ENCODE measurements at places on chromosomes 11 and 22.

DNA sequence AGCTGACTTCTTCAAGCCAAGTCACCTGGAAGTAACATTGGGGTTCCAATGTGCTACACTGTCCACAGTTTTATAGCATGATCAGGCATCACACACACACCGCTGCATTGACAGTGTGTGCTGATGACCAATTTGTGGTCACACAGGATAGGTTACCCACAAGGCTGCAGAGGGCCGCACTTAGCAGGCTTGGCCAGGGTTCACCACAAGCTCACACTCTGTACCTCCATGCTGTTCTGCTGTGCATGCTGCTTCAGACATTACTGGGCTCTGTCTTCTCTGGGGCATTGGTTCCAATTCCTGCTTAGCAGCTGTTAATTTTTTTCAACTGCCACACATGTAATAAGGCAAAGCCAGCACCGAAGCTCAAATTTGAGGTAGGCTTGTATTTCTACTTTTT, 11.0 kb upstream of the NRIP3 start:
- no peak for DNase-seq

DNA sequence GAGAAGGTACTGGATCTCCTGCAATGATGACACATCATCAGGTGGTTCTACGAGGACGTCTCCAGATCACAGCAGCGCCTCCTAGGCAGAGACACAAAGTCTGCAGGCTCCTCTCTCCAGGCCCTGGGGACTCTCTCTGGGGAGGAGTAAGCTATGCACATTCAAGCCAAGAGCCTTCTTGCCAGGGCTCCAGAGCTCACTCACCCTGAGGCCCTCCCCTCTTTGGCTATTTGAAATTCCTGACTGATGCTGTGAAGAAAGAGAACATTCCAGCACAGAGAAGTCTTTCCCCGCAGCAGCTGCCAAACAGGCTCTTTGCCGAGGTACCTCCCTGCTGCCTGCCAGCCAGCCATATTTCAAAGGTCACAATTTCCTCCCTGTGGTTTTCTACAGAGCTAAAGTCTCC, 204.9 kb downstream of the CSNK2A3 start:
- DNase-seq = no peak

DNA sequence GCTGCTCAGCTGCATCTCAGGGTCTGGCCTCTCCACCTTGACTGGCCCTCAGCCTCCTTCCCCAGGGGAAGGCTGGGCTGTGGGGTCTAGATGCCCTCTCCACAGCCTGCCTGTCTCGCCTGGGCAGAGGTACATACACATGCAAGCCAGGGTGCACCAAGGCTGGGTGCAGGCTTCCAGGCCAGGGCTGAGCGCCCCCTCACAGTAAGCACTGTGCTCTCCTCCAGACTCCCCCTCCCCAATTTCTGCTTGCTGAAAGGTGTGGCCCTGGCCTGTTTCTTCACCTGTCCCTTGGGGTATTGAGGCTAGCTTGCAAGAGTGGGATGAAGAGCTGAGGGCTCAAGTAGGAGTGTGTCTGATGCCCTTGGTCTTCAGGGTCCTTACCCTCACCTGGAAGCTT, 22.5 kb downstream of the RELT start:
- no peak for DNase-seq

DNA sequence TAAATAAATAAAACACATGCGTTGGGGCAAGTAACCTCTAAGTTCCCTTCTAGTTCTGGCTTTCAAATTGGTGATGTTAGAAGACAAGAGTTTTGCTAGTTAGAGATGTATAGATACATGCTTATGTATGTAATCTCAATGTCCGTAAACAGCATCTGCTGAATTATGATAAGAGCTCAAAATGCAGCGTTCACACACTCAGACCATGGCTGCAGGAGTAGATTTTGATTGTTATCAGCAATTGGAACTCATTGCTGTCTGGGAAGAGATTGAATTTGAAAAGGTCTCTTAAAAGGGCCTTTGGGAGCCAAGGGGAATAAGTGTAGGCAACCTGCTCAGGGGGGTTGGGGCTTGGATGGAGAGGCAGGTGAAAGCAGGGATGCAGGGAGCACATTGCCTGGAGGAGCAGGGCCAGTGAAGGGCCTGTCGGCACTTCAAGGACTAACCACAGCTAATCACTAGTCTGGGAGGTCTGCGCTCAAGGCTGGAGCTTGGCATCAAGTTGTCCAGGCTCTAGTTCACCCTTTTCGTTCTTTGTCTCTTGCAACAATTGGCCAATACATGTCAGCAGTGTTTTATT, 2.7 kb upstream of the RAG1 start:
- DNase-seq = no peak

- no peak for DNase-seq
Observed at GRCh38 chr22:43396321-43396933, 15.4 kb upstream of the MPPED1 start.

DNA sequence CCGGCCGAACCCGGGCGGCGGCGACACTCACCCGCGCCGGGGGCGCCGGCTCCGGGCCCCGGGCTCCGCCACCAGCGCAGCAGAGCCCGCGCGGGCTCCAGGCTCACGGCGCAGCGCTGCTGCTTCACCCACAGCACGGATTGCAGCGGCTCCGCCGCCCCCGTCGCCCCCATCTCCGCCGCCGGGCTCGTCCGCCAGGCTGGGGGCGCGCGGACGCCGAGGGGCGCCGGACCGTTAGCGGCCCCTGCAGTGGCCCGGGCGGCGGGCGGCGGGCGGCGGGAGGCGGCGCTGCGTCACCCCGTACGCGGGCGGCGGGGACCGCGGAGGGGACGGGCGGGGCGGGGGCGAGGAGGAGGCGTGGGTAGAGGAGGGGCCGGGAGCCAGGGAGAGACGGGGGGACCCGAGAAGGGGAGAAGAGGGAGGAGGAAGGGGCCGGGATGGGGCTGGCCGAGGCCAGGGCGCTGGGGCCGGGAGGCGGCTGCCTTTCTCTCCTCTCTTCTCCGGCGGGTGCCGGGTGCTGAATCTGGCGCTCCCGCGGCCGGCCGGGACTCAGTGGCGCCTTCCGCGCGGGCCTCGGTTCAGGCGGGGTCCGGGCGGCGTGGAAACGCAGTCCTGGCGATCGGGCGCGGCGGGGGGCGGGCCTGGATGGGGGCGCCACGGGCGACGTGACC, at the start of gene CERK:
Gene CERK (minus strand): TSS at position 277 of the 671 bp plus-strand sequence. CDS start 104 bp downstream, at position 173.
- DNase-seq = no peak

DNA sequence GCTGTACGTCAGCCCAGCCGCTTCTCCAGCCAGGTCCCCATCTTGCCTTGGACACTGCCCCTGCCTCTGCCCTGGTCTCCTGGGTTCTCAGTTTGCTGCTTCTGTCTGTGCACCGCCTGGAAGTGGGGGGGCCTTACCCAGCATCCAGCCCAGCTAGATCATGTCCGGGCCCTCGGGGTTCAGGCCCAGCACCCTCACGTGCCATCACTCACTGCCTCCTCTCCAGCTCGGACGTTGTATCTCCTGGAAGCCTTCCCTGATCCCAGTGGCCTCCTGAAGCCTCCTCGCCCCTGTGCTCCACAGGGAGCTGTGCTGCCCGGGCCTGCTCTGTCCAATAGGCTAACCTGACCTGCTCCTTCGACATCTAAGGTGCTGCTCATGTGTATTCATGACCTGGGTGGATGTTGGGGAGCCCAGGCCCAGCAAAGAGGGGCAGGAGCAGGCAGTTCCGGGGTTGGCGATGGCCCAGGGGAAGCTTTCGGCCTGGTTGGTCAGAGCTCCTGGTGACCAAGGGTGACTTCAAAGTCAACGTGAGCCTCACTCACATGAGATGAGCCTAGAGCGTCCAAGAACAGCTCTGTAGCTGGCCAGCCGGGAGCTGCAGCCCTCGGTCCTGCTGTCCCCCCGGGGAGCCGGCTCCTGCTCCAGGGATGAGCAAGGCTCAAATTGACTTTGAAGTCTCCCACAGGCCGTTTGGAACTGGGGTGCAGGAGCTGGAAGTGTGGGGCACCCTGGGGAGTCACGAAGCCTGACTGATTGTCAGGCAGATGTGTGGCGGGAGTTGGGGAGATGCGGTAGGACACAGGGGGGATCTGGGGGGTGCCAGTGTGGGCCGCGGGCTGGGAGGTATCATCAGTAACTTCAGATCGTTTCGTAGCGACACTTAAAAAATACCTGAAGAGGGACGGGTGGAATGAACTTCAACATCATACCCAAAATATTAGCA, 5.2 kb upstream of the ASCL2 start:
- no peak for DNase-seq

GRCh38 chr11:2797121-2797711, 88.4 kb downstream of the CDKN1C start:
- DNase-seq = no peak

DNA sequence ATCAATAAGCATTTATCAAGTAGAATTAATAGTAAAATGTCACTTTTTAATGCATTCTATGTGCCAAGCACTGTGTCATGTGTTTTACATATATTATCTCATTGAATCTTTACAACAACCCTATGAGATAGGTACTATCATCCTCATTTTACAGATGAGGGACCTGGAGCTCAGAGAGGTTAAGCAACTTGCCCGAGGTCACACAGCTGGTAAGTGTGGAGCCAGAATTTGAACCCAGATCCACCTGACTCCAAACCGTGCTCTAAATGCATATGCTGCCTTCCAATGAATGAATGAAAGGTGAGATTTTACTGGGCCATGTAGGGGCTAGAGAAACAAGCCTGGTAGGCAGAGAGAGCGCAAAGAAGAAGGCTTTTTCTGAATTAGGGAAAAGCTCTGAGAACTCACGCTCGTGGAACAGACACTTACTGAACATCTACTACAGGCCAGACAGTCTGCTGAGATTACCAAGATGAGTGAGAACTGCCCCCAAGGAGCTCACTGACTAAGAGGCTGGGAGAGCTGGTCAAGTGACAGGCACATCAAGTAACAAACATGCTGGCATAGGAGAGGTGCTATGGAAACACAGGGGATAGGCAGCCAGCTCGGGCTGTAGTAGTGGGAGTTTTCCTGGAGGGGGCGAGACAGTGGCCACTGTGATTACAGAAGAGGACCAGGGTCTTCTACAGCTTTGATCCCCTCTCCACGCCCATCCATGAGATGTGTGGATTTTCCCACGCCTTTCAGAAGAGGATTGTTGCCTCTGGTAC, 4.4 kb downstream of the ABCG4 start:
- no peak for DNase-seq

- DNase-seq = no peak
Observed at GRCh38 chr11:7893796-7894195, 37.3 kb downstream of the OR10A6 start.

GRCh38 chr22:25970374-25970911, 198.8 kb upstream of the SEZ6L start:
- no peak for DNase-seq

GRCh38 chr11:115430345-115430744, 73.9 kb downstream of the CADM1 start:
- DNase-seq = no peak

- DNase-seq = no peak
Observed at GRCh38 chr11:117575856-117576255, 221.2 kb downstream of the DSCAML1 start.

GRCh38 chr11:27972522-27973170, 135.3 kb downstream of the KIF18A start:
- no peak for DNase-seq

- no peak for DNase-seq
Observed at GRCh38 chr22:23231471-23232093, 51.3 kb downstream of the BCR start.

DNA sequence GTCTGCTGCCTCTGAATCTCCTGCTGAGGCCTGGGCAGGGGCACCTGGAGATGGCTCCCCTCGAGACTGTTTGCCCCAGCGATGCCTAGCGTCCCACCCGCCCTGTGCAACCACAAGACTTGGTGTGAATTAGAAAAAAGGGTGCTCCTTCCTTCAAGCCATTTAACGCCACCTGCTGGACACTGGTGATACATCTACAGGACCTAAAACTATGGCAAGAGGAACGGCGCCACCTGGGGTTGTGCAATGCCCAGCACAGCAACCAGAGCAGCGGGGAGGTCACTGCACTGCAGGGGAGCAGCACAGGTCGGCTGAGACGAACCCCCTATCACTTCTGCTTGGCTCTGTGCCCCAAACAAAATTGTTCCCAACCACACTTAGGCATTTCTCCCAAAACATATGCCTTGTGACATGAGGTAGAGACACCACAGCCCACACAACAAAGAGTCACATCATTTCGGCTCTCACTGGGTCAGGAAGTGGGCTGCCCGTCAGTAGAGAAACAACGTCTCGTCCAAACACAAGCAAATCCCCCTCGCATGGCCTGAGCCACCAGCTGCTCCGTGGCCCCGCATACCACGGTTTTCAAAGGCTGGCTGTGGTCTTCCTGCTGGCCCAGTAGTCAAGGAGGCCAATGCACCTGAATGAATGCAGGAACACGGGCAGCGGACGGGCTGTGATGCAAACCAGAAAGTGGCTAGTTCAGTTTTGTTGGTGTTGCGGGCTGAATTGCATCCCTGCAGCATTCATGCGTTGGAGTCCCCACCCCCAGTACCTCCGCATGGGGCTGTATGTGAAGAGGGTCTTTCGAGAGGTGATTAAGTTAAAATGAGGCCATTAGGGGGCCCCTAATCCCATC, 171.9 kb downstream of the SHANK2 start:
- no peak for DNase-seq

DNA sequence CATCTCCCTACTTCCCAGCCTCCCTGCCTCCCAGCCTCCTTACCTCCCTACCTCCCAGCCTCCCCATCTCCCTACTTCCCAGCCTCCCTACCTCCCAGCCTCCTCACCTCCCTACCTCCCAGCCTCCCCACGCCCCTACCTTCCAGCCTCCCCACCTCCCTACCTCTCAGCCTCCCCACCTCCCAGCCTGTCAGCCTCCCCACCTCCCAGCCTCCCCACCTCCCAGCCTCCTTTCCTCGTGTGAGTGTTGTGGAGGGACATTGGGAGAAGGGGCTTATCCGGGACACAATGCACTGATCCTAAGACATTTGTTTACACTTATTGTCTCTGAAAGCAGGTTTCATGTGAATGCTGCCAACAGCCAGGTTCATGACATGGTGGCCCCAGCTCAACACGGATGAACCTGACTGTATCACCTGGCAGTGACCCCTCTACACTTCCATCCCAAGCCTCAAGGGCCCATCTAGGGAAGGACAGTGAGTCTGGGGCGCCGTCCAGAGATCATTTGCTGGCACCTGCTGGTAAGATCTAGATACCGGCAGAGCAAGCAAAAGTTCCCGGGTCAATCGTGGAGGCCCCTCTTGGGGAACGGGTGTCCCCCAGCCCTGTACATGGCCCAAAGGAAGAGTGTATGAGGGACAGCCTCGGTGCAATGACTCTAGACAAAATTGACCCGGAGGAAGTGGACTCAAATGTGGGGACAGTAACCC, 34.5 kb upstream of the TH start:
- DNase-seq = no peak

DNA sequence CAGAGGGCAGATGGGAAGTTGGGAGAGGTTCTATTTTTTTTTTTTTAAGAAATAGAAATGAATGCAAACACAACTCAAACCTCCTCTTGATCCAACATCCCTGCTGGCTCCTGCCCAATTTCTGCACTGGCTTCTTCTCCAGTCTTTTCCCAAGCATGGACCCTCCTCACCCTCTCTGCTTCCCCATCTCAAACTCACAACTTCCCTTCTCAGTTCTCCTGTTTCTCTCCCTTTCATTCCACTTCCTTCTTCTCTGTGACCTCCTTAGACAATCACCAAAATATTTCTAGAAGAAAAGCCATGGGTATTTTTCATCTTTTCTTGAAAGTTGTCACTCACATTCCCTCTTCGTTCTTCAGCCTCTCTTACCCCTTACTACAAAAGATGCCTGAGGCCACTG, 85.2 kb upstream of the VPREB1 start:
- no peak for DNase-seq

Data from esophagus squamous epithelium (tissue), 5 donors.